ENCODE measurements at places on chromosomes 1 and 21.
A peak's percentile ranks its signal among the peaks of the same experiment; 100 is the strongest.

GRCh38 chr1:210246447-210246846, 13.9 kb downstream of the SERTAD4 start:
- no peak for DNase-seq

DNA sequence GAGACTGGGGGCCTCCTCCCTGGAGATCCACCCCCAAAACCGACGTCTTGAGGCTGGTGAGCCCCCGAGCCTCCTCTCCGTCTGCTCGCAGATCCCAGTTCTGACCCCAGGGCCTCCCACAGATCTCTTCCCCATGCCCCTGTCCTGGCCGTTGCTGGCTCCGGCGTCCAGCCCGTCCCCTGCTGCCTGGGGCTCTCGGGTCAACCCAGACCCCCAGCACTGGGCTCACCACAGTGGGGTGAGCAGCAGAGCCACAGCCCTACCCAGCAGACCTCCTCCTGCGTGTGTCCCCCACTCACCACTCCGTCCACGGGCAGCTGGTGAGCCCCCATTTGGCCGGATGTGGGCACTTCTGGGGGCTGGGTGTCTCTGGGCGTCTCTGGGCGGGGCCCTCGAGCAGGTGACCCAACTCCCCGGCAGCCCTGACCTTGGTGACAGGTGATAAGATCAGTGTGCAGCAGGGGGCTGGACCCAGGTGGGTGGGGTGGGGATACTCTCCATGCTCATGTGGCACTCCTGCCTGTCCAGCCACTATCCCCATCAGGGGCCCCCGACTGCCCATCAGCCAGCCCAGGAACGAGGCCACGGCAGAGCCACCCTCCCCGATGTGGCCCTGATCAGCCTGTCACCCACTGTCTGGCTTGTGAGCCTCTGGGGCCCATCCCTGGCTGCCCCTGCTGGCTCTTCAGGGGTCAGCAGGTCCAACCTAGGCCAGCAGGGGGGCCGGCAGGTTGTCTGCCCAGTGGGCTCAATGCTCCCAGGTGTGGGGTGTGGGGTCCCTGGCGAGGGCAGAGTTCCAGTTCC, 709 bp downstream of the TNFRSF14 start:
- DNase-seq, result no peak

DNA sequence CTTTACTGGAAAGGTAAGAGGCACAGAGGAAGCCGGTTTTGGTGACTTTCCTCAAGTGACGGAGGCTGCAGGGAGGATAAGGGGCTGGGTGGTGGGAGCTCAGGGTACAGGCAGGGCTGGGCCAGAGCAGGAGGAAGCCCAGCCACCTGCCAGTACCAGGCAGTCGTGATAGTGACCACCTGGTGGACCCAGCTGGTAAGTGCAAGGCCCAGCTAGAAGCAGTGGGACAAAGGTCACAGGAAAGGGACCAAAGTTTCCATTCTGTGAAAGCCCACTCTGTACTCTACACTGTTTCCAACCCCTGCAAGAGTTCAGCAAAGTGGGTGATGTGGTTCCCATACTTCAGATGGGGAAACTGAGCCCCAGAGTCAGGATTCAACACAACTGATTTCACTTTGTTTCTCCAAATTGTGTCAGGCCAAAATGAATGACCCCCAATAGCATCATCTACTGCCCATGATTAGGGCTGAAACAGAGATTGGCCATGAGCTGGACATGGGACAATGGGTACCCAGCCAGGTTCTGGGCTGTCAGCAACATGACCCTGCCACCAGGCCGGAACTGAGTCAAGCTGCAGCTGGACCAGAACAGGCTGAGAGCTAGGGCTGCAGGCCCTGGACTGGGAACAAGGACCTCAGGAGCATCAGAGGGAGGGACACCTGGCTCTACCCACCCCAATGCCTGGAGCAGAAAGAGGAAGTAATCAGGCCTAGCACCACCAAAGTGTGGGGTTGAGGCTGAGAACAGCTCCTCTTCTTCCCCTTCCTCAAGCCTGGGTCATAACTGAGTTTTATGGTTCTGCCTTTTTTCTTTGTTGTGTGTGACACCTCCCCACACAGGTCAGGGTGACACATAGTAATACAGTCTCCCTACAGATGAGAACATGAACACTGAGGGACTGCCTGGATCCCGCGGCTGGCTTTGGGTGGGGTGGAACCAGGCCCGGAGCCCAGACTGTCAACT, 50.2 kb downstream of the KCNN3 start:
- no peak for DNase-seq

DNA sequence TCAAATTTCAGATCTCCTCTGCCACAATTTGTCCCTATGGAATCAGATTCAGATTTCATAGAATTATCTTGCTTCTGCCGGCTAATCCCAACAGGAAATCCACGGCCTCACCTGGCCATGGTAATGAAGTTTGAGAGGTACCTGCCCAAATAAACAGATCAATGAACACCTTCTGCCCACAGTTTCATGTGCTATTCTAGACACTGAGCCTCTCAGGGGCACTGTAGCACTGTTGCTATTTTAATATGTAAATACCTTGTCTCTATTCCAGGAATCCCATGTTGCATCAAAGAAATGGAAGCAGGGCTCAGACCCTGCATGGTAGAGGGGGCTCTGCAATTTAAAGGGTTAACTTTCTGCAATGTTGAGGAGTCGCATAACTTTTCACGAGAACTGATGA, 593.1 kb downstream of the PTBP2 start:
- DNase-seq, result no peak

- DNase-seq, result peak; percentile 83
These were observed at the start of gene IL20 for GRCh38 chr1:206864939-206865671. Gene IL20 (plus strand): TSS chr1:206865623. CDS start chr1:206865853, 230 bp downstream.

- no peak for DNase-seq
These were observed 9.1 kb upstream of the SLC19A1 start for GRCh38 chr21:45551316-45551715.

DNA sequence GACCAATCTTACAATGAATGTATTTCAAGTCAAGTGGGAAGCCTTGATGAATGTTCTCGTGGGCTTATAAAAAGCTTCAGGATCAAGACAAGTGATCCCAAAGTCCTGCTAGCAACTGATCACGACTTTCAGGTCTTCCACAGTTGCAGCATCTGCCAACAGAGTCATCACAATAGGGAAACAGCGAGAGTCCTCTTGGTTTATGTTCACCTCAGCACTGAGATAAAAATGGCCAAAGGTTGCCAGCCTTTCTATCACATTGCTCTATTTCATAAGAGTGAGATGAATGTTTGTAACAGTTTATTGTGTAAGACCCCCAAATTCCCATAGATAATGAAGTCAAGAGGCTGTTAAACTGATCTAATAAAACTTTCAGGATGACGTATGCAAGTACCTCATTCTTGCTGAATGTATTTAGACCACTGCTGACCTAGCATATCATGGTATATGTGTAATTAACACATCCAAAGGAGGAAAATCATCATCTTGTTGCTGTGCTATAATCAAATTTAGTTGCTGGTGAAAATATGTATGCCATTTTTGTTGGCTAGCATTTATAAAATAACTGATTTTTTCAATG, 150.6 kb downstream of the TGFBR3 start:
- no peak for DNase-seq

DNA sequence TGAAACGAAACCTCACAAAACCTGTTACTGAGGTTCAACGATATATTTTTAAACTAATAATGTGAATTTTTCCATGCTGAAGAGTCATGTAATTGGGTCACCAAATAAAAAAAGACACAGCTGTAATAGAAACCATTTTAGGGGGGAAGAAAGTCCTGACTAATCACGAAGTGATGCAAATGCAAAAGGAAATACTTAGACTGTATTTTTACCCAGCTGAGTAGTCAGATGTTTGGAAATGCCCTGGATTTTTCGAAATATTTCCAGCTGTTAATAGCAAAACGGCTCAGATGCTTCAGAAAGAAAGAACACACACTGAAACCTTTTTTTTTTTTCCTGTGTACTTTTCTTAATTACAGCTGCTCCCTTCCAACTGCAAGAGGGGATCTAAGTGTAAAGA, 210.3 kb downstream of the SETD4 start:
- DNase-seq, result no peak

DNA sequence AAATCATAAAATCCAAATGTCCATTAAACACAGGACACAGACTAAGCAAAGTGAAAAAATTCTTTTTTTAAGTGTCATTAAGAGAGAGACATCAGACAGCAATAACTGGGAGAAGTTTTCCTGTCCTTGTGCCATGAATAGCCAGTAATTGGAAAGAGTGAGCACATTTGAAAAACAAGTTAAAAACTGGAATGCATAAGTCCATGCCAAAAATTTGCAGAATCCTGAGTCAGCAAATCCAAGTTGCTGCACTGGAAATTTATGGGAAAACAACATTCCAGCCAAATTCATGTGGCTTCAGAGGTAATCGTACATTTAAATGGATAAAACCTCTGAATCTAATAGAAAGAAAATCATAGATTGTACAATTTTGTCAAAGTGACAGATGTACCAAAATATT, 291.4 kb downstream of the LRRC40 start:
- peak; percentile 15 for DNase-seq

DNA sequence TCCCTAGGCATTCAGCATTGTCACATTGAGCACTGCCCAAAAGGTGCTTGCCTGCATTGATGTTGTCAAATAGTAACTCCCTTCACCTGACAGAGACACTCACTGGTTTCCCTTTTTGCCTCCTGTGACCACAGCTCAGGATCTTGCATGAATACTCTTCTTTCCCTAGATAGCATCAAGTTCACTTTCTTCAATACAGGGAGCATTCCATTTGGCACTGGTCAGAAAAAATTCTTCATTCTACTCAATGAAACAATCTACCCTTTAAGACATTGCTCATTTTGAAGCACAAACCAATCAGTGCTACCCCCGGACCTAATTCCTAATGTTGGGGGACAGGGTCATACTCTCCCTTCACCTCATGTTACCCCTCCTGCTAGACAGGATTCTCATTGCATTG, 319.0 kb upstream of the SNX7 start:
- no peak for DNase-seq

GRCh38 chr1:218917656-218918055, 256.0 kb upstream of the LYPLAL1 start:
- DNase-seq, result no peak

DNA sequence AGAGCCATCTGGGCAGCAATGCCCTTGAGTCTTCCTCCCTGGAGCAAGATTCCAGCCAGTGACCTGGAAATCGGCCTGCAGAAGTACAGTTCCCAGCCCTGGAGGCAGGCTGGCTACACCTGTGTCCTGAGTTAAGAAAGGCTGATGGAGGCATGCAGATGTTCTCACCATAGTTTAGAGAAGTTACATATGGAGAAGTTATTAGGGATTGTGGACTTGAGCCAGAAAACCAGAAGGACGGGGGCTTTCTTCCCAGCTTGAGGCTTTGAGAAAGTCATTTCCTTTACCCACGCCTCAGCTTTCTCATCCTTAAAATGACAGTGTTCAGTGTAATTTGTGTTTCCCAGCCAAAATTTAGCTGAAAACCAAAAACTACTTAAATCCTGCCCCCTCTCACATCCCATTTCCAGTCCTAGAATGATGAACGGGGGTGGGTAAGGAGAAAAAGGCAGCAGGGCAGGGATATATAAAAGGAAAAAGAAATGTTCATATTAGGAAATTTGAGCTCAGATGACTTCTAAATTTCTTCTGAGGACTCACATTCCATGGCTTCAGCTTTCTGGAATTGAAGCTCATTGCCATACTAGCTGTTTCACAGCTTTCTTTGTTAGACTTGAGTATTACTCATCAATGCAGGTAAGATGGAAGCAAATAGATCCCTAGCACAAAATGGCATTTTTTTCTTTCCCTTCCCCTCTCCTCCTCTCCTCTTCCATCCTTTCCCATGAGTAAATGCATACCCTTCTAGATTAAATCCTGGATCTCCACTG, 14.4 kb upstream of the C8B start:
- DNase-seq, result no peak

DNA sequence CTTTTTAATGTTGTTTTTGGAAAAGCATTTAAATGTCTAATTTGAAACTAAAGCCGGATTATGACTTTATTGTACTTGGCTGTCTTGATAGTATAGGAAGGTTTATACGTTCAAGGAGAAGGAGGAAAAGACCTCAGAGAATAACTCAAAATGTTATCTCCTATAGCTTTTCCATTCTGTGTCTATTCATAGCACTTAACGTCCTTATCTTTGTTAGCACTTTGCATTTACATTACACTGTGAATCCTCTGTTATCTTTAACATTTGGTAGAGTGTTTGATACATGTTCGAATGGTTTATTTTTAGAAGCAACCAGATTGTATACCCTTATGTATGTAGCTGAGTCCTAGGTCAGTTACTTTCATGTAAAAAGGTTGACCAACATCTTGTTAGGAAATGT, 50.8 kb upstream of the PODN start:
- no peak for DNase-seq

DNA sequence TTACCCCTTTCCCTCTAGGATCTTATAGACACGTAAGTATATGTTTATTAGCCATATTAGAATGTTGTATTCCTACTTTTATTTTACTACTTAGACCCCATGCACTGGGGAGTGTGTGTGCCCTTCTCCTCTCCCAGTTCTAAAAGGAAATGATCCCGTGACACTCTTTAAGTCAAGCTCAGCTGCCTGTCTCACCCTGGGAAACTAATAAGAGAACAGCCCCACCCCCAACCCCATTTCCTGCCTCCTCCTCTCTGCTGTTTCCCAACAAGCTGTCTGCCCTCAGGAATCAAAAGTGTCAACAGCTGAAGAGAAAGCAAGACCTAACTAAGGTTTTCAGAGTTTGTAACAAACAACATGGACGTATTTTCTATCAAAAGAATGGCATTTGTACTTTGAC, 92.6 kb upstream of the VAV3 start:
- DNase-seq, result no peak

DNA sequence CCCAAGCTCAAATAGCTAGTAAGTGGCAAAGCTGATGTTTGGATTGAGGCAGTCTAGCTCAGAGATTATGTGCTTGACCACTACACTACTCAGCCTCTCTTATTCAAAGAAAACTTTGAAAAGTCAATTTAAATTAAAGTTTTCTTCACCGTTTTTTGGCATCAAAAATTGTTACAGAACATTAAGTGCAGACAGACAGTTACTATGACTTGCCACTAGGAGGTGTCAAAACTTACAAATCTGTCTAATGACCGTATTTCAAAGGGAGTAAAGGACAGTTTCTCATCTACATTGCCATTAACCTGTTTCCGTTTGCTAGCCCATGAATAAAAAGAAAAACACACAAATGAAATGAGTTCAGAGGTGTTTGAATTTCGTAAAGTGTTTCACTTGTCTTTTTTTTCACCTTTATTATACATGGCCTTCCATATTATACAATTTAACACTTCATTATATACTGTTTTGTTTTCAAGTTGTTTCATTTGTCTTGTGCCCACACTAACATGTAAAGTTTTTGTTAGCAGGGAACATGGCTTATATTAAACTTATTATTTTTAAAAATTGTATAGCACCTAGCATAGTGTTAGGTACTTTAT, 57.4 kb upstream of the MTF2 start:
- peak; percentile 21 for DNase-seq

Measured in LNCaP clone FGC (cell line).